Suprapubic skin (tissue), 4 donors: ENCODE measurements at places on chromosomes 5 and 9. TPM values are rescaled to one million over a fixed set of nuclear protein-coding genes. Genes with fewer than 3 reads are reported as not detected.

Gene BNC2
- total RNA-seq, result 6.5 TPM

Gene CHSY3
- 1.6 TPM for total RNA-seq

DNA sequence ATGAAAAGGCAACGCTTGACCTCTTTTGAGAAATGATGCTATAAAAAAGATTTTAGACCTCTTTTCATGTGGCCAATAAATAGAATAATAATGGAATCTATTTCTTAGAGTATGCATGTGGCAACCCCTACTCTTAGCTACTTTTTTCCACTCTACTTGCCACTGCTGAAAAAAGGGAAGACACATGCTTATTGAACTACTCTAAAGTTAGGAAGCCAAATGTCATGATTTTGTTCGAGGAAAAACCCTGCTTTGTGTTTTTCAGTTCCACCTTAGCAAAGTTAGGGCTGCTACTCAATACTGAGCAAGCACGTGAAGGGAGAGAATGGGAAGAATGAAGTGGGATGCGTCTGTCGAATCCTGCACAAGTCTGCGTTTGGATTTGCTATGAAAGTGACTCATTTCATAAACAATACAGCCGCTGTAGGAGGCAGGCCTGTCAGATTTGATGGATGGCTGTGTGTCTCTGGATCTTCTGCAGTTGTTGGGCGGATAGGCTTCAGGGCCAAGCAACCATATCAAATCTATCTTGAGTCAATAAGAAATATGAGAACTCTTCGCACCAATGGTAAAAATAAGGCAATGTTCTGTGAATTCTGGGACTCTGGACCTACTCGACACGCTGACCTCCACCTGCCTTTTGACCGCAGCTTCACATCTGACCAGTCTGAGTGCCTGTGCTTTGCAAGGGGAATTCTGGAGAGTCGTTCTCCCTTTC is 333.6 kb downstream of the PIK3R1 start:
- no peaks in the 10 kb centered on the region for H3K36me3 ChIP-seq
- no peaks in the 10 kb centered on the region for H3K27me3 ChIP-seq
- peak overlapping the region; percentile 52 for H3K27ac ChIP-seq
- H3K4me1 ChIP-seq, result peaks cover 23% of the 10 kb centered on the region

GRCh38 chr9:19479874-19480273 is 71.1 kb downstream of the ACER2 start:
- no peaks in the 10 kb centered on the region for H3K27me3 ChIP-seq
- no peak overlapping the region for H3K4me3 ChIP-seq
- H3K27ac ChIP-seq, result no peak overlapping the region
- H3K36me3 ChIP-seq, result no peaks in the 10 kb centered on the region
- DNase-seq, result no peak

GRCh38 chr5:128522336-128522735 is 15.7 kb downstream of the FBN2 start:
- H3K27ac ChIP-seq, result no peak overlapping the region
- H3K4me1 ChIP-seq, result no peaks in the 10 kb centered on the region
- no peak overlapping the region for H3K4me3 ChIP-seq
- H3K27me3 ChIP-seq, result no peaks in the 10 kb centered on the region
- no peak for DNase-seq
